ENCODE measurements at places on chromosomes 6 and 20. TPM values are rescaled to one million over a fixed set of nuclear protein-coding genes. Genes with fewer than 3 reads are reported as not detected.
A peak's percentile ranks its signal among the peaks of the same experiment; 100 is the strongest.

GRCh38 chr6:43913375-43914271 is 143.6 kb downstream of the VEGFA start:
- peaks cover 21% of the 10 kb centered on the region for H3K4me1 ChIP-seq
- H3K4me3 ChIP-seq, result no peak overlapping the region

- H3K27me3 ChIP-seq, result peaks cover 21% of the 10 kb centered on the region
- DNase-seq, result no peak
- no peak overlapping the region for H3K27ac ChIP-seq
- H3K4me1 ChIP-seq, result peaks cover 23% of the 10 kb centered on the region
- H3K4me3 ChIP-seq, result peak overlapping the region; percentile 99
Measured at GRCh38 chr6:46651006-46651405, 1.6 kb downstream of the CYP39A1 start.

FAM209A gene
- 0.34 TPM for total RNA-seq

ADGRF5 gene
- not detected for total RNA-seq

GRCh38 chr6:125182237-125183008 is 28.9 kb downstream of the TPD52L1 start:
- H3K27ac ChIP-seq, result peak overlapping the region; percentile 50
- H3K4me1 ChIP-seq, result peaks cover 9% of the 10 kb centered on the region
- no peaks in the 10 kb centered on the region for H3K27me3 ChIP-seq
- H3K36me3 ChIP-seq, result peaks cover 6% of the 10 kb centered on the region
- H3K4me3 ChIP-seq, result no peak overlapping the region

GRCh38 chr20:31738729-31739549 is at the start of gene TPX2:
Gene TPX2 (plus strand): TSS chr20:31739290. CDS start chr20:31757477, 18,187 bp downstream.
- no peaks in the 10 kb centered on the region for H3K36me3 ChIP-seq
- H3K4me1 ChIP-seq, result peaks cover 3% of the 10 kb centered on the region
- DNase-seq, result peak; percentile 92
- no peak within 1 kb of the TSS for H3K4me3 ChIP-seq
- H3K27ac ChIP-seq, result no peak within 1 kb of the TSS
- no peaks in the 10 kb centered on the region for H3K27me3 ChIP-seq

- H3K4me1 ChIP-seq, result peaks cover 18% of the 10 kb centered on the region
- H3K27ac ChIP-seq, result no peak overlapping the region
- no peaks in the 10 kb centered on the region for H3K36me3 ChIP-seq
- no peaks in the 10 kb centered on the region for H3K27me3 ChIP-seq
- DNase-seq, result no peak
- no peak overlapping the region for H3K4me3 ChIP-seq
Measured at GRCh38 chr6:7100072-7100752, 7.5 kb upstream of the RREB1 start.

GRCh38 chr6:36730424-36731380 is 33.1 kb downstream of the RAB44 start:
- no peak for DNase-seq
- no peak overlapping the region for H3K4me3 ChIP-seq
- H3K27me3 ChIP-seq, result no peaks in the 10 kb centered on the region
